ENCODE measurements at places on chromosomes 4 and X.

DNA sequence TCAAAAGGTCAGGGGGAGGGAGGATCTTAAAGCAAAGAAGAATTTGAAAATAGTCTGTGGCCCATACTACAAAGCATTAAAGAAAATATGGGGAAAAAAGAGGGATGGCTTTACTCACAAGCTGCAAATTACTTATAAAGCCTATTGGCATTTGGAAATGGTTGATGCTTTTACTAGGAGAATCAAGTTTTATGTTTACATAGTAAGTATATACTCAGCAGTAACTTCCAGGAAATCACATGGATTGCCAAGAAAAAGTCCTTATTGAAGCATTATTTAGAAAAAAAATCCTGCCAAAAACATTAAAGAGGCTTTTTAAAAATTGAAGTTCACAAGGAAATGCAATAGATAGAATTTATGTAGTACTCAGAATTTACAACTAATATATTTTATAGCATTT, 8.4 kb upstream of the SH3RF1 start:
- no peak for DNase-seq

GRCh38 chr4:92381616-92382015, 77.8 kb downstream of the GRID2 start:
- no peak for DNase-seq

GRCh38 chr4:134865675-134866074, 664.1 kb upstream of the PABPC4L start:
- no peak for DNase-seq

DNA sequence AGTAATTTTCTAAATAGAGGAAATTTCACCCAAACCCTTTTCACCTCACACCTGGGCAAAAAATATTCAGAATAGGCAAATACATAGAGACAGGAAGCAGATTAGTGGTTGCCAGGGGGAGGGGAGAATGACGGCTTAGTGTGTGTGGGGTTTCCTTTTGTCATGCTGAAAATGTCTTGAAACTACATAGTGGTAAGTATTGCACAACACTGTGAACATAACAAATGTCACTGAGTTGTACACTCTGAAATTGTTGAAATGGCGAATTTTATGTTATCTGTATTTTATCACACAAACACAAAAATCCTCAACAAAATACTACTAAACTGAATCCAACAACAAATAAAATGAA, 60.7 kb upstream of the PLAC1 start:
- no peak for DNase-seq

DNA sequence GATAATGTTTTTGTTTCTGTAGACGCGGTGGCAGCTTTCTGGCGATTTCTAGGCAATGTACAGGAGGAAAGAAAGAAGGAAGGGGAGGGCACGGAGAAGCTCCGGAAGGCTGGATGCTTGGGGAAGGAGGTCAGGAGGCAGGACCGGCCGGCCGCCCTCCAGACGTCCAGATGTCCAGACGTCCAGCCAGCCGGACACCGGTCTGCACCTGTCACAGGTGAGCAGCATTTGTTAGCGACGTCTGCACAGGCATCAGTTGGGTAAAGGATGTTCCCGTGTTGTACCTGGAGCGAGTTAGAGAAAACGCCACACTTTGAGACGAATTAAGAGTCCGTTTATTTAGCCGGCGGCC, 90.0 kb upstream of the PPP2R3B start:
- no peak for DNase-seq

- DNase-seq = no peak
Measured at GRCh38 chrX:17820100-17820499, 41.0 kb downstream of the RAI2 start.

- DNase-seq = no peak
Measured at GRCh38 chrX:20529711-20530110, 263.0 kb upstream of the RPS6KA3 start.

- no peak for DNase-seq
Measured at GRCh38 chr4:157832596-157832995, 340.2 kb downstream of the GASK1B start.

- no peak for DNase-seq
Measured at GRCh38 chr4:36303426-36304137, 22.2 kb downstream of the DTHD1 start.

DNA sequence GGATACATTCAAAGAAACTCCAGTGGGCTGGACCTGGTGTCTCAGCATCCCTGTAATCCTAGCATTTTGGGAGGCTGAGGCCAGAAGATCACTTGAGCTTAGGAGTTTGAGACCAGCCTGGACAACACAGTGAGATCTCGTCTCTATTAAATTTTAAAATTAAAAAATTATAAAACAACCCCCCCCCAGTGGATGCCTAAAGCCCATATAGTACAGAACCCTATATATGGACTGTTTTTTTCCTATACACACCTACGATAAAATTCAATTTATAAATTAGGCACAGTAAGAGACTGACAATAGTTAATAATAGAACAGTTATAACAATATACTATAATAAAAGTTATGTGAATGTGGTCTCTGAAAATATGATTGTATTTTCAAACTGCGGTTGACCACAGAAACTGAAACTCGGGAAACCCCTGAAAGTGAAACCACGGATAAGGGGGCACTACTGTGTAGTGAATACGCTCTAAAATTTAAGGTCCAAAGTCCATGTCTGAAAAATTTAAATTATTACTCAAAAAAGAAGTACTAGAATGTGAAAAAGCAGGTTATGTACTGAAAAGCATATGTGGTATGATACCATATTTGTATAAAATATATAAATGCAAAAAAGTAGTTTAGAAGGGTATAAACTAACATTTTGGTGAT, 2.0 kb downstream of the SMIM14 start:
- DNase-seq = no peak

- DNase-seq = no peak
Measured at GRCh38 chr4:137927972-137928371, 314.2 kb downstream of the SLC7A11 start.

DNA sequence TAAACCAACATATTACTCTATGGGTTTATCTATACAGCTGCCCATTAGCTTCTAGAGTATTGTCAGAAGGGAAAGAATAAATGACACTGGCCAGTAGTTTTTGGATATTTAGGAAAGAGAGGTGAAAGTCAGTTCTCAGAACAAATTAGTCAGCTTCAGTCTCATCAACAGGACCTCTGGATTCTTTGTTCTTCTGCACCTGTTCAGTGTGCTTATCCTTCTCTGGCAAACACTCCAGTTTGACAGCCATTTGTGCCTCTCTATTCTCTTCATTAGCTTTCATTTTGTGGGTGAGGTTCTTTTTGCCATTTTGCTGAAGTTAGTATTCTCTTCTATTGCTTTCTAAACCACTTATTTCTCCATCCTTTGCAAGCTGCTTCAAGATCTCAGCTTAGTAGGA, 107.0 kb downstream of the PCDH18 start:
- DNase-seq = no peak

DNA sequence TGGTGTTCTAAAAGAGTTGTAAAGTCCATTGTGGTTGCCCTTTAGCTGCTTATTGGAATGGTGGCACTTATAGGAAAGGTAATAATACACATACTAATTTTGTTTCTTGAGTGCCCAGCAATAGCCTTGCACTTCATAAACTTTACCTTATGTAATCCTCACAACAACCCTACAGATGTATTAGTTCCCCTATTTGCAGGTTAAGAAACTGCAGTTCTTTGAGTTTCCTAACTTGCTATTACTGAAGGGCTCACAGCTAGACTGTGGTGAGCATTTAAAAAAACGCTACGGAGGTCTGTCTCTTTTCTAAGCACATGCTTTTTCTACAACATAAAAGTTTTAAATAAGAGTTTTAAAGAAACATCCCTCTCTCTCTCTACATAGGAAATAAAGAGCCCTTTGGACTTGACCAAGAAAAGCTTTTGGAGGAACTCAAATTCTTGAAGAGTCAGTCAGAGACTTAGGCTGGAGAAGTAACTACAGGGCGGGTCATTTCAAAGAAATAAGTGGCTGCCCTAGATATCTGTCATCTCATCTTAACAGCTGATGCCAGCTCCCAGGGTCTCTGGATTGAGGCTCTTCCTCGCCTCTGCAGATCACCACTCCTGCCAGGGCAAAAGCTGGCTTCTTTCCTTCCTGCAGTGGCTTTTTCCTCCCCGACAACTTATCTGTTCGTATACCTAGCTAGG, 42.0 kb upstream of the FBXW7 start:
- no peak for DNase-seq

- DNase-seq = no peak
Measured at GRCh38 chr4:110415041-110415440, 60.9 kb upstream of the ENPEP start.

DNA sequence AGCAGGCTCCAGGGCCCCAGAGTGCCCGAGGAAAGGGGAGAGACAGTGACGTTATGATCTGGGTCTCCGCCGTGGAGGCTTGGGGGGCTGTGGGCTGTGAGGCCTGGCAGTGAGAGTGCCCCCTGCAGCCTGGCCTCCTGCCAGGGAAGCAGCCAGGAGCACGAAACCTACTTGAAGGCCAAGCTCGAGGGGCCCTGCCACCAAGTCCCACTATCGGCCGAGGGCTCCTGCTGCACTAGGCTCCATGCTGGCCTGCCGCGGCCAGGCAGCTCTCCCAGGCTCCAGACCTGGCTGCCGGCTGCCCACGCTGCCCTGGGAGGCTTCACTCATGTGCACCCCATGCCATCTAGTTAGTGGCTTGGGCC, 18.7 kb downstream of the FLNA start:
- no peak for DNase-seq

DNA sequence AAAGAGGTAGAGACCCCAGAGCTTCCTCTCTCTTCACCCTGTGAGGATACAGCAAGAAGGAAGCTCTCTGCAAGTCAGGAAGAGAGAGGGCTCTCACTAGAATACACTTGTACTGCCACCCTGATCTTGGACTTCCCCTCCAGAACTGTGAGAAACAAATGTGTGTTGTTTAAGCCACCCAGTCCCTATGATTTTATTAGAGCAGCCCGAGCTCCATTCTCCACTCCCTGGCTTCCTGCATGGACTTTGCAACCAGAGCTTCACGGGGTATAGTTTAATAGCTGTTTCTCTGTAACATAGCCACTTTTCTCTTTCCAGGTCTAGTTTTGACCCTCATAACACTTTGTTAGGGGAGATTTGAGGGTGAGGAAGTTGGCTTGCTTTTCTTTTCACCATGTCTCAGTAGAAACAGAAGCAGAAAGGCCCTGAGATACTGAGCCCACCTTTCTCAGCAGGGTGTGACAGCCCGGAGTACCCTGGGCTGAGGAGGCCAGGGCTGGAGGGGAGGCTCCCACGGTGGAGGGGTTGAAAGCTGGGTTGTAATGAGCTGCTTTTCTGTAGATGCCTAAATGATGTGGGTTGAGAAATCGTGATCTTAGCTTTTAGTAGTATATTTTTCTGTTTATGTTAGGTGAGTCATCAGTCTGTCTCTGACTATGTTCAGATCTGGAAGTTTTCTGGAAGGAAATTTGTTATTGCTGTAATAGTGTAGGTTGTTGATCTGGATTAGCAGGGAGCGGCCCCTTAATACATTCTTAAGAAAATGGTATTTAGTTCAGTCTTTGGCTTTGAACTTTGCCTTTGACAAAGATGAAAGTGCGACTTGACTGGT, 118.6 kb downstream of the PTTG2 start:
- no peak for DNase-seq

GRCh38 chr4:182174979-182175378, 68.2 kb upstream of the TENM3 start:
- no peak for DNase-seq

- DNase-seq = no peak
Measured at GRCh38 chr4:55071951-55072350, 53.4 kb downstream of the KDR start.

DNA sequence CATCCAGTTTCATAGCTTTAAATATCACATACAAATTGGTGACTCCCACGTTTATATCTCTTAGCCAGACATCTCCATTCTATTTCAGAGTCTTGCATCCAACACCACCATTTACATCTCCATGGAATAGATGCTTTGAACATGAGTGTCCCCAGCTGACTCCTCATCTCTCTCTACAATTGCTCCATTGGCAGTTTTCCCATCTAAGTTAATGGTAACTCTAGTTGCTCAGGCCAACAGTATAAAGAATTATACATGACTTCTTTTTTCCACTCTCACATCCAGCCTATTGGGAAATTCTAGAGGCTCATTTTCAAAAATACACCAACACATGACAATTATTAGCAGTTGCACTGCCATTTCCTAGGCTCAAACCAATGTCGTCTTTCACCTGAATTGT, 388.2 kb downstream of the STIM2 start:
- DNase-seq = no peak

- no peak for DNase-seq
Measured at GRCh38 chr4:142230991-142231390, 594.6 kb downstream of the IL15 start.

DNA sequence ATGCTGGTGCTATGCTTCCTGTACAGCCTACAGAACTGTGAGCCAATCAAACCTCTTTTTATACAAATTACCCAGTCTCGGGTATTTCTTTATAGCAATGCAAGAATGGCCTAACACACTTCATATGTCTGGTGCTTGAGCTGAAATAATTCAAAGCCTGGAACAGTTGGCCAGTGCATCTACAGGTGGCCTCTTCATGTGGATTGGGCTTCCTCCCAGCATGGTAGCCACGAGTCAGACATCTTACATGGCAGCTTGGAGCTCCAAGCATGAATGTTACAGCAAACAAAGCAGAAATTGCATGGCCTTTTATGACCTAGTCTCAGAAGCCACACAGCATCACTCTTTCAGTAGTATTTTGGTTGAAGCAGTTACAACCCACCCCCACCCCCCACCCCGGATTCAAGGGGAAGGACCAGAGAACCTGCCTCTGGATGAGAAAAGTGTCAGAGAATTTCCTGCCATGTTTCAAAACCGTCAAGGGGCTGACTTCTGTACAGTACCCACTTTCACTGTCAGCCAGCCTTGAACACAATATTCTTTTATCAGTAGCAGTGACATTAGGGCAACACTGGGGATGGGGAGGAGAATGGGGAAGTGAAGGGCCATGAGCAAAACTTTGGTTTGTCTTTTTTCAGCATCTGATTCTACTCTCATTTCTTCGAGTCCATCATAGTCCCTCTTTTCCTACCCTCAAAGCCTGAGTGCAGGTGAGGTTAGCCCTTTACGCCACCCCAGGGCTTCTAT, 368.7 kb downstream of the BCOR start:
- DNase-seq = no peak

GRCh38 chr4:145804116-145804515, 124.2 kb downstream of the C4orf51 start:
- no peak for DNase-seq

DNA sequence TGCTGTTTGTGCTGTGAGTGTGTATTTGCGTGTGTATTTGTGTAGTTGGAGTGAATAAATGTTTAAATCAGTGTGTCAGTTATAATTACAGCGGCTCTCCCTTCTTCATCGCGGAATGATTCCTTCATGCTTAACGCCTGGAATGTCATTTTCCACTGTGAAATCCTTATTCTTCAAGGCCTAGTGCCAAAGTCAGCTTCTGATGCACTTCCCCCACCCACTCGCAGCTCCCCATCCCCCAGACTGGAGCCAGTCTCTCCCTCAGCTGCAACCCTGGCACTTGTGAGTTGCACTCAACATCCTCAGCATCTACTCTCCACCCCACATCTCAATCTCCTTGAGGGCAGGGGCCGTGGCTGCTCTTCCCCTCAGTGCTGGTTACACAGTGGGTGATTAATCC, 583.0 kb downstream of the BCOR start:
- DNase-seq = no peak

DNA sequence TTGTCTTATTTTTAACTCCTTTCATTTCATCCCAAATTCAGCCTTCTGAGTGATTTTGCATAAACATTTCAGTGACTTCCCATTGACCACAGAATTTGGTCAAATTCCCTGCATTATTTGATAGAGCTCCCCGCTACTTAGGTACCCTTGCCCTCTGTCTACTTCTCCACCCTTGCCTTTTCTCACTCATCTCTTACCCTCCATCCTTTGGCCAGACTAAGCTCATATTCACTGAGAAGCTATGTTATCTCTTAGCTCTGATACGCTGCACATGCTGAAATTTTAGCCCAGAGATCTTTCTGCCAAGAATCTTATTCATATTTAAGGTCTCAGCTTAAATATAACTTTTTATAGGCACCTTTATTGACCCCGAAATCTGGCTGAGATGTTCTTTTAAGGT, 1031.9 kb downstream of the ADGRL3 start:
- DNase-seq = no peak

Data from cortex of kidney (tissue), 1 donor.